ENCODE measurements at places on chromosomes 3 and 15.

GRCh38 chr3:197368330-197368729, 69.9 kb upstream of the DLG1 start:
- DNase-seq = no peak

DNA sequence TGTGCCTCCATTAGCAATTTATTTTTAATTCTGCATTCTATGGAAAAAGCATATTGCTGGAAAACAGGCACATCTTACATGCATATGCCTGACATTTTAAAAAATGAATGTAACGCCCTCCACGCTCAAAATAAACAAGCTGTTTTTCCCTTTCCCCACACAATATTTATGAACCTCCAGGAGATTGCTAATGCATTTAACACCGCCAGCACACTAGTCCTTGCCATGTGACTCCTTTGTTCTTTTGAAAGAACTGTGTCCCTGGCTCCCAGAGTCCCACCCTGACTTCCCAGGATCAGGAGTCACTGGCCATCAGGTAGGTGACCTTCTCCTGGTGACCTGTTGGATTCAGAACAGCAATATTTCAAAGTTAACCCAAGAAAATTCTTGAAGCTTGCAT, 571.2 kb upstream of the CFAP20DC start:
- DNase-seq = no peak

DNA sequence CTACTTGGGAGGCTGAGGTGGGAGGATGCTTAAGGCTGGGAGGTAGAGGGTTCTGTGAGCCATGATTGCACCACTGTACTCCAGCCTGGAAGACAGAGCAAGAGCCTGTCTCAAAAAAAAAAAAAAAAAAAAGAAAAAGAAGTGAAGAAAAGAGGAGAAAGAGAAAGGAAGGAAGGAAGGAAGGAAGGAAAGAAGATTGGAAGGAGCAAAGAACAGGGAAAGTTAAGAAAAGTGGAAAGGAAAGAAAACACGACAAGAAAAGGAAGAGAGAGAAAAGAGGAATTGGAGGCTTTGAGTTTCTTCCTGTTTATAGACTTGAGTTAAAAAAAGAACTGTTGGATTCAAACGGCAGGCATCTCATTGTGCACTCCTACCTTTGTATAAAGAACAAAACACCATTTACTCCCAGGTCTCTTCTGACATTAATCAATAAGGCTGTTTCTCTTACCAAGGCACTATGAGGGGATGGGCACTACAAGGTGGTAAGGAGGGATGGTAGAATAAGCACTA, 73.5 kb downstream of the EDEM1 start:
- no peak for DNase-seq

DNA sequence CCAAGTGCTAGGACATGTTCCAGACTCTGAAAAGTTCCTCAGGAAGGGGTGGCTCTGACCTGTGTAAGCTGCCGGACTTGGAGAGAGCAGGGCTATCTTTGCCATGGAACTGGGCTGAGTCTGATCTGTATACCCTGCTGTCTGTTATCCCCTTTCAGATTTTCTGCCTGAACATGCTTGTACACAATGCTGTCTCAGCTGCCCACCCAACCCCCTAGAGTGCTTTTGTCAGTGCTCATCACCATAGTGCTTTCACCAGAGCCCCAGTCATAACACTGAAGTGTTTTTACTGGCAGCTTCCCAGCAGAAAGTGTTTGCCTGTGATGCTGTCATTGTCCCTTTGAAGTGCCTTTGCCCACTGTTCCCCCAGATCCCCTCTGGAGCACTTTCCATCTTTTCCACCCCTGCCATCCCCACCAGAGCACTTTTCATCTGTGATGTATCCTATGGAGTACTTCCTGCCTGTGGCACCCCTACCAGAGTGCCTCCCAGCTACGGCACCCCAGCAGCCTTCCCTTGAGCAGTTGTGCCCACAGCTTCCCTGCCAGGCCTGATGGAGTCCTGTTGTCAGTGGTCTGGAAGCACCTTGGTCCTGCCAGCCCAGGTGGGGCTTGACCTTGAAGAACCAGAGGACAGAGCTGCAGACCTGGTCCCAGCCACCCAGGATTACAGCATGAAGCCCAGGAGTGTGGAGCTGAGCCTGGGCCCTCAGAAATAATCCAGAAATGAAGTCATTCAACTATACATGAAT, 397.7 kb downstream of the DIPK2A start:
- no peak for DNase-seq

DNA sequence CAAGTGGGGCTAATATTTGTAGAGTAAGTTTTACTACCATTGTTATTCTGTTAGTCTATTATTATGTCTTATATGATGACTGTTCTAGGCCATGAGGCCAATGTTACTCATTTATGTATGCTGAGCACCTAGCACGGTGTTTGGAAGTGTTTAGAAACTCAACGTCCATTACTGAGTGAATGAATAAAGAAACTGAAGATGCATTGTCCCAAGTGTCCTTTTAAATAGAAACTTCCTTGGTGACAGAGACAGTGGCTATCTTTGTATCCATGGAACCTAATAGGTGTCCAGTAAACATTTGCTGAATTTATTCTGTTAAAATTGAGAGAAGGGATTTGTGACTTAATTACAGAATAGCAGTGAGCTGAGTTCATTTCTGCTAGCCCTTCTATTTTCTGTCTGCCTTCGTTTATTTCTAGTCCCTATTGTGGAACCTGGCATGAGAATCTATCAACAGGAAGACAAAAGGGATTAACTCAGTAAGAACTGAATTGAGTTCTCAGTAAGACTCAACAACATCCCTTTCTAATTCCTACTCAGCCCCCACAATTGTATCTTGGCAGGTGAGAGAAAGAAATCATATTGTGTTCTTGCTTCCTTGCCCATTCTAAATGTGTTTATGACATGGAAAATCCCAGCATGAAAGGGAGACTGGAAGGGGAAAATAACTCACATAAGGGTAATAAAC, 246.6 kb upstream of the LRRC3B start:
- DNase-seq = no peak

GRCh38 chr3:131549340-131549739, 46.6 kb upstream of the MRPL3 start:
- DNase-seq = no peak

GRCh38 chr3:27914199-27914598, 192.1 kb upstream of the EOMES start:
- DNase-seq = no peak

- no peak for DNase-seq
Observed at GRCh38 chr15:40028193-40028592, 10.8 kb downstream of the SRP14 start.

DNA sequence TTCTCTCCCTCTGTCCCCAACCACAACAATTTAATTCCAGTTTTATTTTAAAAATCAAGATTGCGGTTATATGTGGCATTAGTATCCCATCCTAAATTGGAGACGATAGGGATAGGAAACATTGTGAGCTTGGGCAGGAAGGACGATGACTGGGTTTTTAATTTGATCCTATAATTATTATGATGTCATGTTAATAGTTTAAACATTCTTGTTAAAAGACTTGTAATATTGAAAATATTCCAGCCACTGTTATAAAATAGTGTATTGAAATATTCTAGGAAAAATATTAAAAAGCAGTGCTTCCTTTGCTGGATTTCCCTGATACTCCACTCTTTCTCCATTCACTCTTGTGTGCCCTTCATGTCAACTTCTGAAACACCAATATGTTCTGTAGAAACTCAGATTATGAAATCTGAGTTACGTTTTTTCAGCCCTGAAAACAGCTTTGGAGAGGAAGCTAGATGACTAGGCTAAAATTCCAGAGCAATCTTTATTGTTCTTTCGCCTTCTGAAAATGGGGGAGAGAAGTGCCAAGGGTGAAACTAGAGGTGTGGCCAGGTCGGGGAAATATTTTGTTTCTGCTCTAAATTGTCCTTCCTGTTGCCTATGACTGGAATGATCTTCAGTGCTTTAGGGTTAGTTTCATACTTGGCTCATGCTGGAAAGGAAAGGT, 46.1 kb upstream of the MAP3K13 start:
- DNase-seq = no peak

- no peak for DNase-seq
Observed at GRCh38 chr15:75131269-75131643, 70.4 kb upstream of the C15orf39 start.

GRCh38 chr3:148093753-148094152, 604.0 kb upstream of the AGTR1 start:
- no peak for DNase-seq

GRCh38 chr3:45503904-45504651, 90.5 kb upstream of the LIMD1 start:
- no peak for DNase-seq

DNA sequence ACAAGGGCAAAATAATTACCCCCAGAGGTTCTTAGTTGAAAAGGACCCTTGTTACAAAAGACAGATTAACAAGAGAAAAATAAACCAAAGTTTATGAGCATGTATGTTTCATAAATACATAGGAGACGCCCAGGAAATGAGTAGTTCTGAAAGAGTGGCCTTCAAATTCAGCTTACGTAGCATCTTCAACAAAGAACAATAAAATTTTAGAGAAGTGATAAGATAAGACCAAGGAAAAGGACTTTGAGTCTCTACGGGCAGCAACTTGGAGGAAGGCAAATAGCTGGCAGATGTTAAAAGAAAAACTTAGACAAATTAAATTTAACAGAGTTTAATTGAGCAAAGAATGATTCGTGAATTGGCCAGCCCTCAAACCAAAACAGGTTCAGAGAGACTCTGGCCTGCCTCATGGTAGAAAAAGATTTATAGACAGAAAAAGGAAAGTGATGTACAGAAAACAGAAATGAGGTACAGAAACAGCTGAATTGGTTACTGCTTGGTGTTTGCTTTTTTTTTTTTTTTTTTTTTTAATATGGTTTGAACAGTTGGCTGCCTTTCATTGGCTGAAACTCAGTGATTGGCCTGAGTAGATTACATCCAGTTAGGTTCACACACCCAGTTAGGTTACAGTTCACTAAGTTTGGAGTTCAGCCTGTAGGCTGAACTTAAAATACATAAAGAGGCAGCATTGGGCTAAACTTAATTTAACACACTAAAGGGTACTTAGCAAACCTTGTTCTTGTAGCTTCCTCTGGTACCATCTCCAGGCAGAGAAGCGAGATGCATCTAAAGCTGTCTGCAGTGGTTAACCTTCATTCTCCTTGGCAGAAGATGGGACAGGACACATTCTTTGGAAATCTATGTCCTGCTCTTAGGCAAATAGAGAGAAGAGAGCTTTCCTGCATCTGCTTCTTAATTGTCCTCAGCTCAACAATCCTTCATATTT, 23.2 kb downstream of the C2CD4B start:
- DNase-seq = no peak

GRCh38 chr15:82536409-82537350, 3.6 kb downstream of the RPS17 start:
- no peak for DNase-seq

DNA sequence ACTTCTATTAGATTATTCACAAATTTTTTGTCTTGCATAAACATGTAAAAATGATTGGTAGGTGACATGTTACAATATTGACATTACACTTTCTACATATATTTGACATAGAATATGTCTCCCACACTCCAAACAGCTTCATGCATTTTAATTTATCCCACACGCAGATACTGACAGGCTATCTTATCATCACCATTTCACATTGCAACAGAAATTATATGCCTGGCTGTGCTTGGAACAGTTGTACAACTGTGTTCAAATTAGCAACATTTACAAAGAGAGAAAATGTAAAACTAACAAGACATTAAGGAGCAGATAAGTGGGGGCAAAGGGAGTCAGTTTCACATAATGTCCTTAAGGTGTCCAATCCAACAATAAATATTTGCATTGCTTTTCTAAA, 1208.5 kb downstream of the NSUN3 start:
- no peak for DNase-seq

GRCh38 chr3:161049683-161050248, 55.4 kb downstream of the B3GALNT1 start:
- no peak for DNase-seq

GRCh38 chr3:21747376-21747775, 3.6 kb downstream of the ZNF385D start:
- DNase-seq = no peak

DNA sequence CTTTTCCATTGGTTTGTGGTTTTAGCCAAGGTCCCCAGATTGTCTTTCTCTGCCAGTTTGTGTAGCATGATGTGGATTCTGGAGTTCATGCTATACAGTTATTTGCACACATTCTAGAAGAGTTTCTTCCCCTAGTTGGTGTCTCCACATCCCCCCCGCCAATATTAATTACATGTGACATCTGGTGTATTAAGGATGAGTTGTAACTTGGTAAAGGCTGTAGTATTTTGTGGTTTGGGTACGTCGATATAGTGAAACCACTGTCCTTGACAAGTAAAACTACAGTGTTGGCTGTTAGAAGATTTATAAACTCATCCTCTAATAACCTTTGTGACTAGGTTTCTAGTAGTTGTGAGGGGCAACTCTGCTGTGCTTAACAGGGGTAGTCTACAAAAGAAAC, 23.7 kb upstream of the P4HTM start:
- no peak for DNase-seq

- no peak for DNase-seq
Observed at GRCh38 chr3:159616234-159616825, 372.3 kb upstream of the IL12A start.

DNA sequence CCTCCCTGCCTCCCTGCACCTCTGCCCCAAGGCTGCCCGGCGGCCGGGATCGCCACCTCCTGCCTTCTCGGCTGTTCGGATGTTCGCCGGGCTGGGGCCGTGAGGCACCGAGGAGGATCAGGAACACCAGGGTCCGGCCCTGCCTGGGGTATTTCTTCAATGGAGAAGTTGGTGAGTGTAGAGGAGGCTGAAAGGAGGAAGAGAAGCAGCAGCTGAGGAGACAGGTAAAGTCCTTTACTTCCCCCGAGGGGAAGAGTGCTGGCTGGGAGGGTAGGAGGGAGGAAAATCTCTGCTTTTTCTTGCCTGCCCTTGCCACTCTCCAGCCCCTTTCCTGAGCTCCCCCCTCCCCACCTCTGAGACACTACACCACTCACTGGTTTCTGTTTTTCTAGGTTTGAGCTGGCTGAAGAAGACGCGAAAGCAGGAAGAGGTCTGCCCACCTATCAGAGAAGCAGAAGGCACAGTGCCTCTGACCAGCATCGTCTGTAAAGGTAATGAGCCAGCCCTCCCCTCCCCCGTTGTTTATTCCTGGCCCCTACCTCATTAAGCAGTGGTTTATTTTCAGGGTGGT, 519 bp downstream of the ASB7 start:
- DNase-seq = peak; percentile 24

DNA sequence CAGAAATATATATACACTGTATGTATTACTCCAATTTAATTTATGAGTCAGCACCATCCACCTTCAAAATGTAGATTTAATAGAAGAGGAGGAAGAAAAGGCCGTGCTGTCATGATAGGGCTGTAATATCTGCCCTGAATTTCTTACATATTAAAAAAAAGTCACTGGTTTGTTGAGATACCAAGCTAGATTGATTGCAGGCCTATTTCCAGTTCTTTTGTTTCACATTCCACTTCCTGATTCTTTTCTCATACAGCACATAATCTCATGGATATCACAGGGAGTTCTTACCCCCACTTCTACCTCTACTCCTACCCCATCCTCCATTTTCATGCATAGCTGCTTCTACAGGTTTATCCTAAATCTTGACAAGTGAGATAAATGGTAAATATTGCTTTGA, 290.3 kb downstream of the ZBTB20 start:
- DNase-seq = no peak

GRCh38 chr3:60147249-60147950, 1097.6 kb upstream of the CFAP20DC start:
- DNase-seq = no peak

GRCh38 chr3:186283651-186284348, 78.2 kb downstream of the DGKG start:
- no peak for DNase-seq
